Stimulated activated CD8-positive, alpha-beta memory T cell treated with anti-CD3 and anti-CD28 coated beads, Interleukin-2, amount 100 ng/mL, for 48 hours (primary cell): ENCODE measurements at places on chromosomes 12 and 14.

- DNase-seq, result no peak
These were observed 110.7 kb downstream of the SLC15A5 start for GRCh38 chr12:16166563-16167470.

DNA sequence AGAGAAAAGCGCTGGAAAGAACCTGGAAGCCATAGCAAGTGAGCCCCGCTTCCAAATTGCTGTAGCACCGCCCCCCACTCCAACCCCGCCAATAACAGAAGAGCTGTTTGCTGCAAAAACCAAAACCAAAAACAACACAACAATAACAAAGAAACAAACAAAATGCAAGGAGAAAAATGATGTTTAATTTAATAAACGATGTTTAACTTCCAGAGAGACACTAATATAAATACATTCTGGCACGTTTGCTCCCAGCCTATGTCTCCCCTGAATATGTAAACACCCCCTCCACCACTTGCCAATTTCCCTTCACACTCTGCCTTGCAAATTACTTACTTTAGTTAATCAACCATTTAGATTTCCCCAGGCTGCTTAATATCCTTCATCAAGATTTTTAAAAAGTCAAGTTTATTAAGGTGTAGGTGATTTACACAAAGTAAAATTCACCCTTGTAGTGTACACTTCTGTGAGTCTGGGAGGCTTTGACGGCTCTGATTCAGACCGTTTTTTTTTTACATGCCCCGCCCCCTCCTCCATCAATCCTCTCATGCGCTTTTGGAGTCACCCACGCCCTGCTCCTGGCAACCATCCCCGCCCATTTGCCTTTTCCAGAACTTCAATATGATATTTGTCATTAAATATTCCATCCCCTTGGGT is 482 bp upstream of the IFI27L2 start:
- DNase-seq, result no peak

GRCh38 chr14:87323191-87323590 is 669.8 kb downstream of the GALC start:
- no peak for DNase-seq

DNA sequence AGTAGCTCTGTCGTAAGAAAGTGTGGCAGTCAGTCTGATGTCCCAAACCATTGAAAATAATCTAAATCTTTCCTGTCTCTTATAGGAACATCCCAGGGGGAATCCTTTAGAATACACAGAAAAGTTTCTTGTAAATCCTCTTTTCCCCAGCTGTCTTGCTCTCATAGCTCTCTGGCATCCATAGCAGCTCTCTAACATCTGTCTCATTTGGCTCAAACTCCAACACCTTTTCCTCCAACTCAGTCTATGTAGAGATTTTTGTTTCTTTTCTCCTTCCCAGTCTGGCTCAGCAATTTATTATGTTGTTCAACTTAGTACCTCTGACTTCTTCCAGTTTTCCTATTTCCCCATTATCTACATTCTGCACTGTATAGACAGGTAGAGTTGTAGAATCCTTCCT is 84.4 kb upstream of the NEDD1 start:
- no peak for DNase-seq

- DNase-seq, result no peak
These were observed 70.0 kb downstream of the SLC38A6 start for GRCh38 chr14:61051051-61051450.

GRCh38 chr12:132450418-132451171 is 39.4 kb upstream of the FBRSL1 start:
- DNase-seq, result no peak

GRCh38 chr12:62625228-62625627 is 158.6 kb downstream of the MON2 start:
- no peak for DNase-seq

DNA sequence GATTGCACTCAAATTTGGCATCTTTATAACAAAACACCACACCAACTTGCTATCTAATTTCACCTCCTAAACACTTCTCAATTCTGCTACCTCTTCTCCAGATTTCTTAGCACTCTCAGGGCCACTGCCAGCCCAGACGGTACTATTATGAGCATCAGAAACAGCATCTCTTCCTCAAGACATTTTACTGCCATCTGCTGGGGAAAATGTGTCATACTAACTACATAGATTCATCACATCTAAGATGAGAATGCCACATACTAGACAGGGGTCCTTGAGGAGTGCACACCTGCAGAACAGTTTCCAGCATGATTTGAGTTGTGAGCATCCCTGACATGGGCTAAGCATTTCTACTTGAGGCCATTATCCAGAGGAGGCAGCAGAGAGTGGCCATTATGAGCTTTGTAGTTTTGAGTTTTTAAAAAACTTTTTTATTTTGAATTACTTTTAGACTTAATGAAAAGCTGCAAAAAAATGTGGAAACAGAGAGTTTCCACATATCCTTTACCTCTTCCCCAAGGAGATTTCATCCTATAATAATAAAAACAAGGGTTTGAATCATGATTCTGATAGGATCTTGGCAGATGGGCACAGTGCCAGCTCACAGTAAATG is 15.1 kb upstream of the GRIP1 start:
- no peak for DNase-seq

DNA sequence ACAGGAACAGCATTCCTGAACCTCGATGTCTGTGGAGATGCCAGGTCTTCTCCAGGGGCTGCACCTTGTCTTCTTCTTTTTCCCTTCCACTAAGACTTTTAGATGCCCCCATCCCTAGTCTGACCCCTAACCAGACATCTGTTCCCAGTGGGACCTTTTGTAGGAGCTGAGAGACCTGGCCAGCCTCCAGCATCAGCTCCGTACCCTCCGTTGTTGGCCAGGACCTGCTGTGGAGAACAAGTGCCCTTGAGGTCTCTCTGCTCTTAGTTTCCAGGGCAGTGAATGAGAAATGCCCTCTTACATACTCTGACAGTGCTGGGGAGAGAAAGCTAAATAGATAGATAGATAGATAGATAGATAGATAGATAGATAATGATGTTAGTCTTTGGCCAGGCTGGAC is 16.8 kb upstream of the SDR39U1 start:
- DNase-seq, result no peak

DNA sequence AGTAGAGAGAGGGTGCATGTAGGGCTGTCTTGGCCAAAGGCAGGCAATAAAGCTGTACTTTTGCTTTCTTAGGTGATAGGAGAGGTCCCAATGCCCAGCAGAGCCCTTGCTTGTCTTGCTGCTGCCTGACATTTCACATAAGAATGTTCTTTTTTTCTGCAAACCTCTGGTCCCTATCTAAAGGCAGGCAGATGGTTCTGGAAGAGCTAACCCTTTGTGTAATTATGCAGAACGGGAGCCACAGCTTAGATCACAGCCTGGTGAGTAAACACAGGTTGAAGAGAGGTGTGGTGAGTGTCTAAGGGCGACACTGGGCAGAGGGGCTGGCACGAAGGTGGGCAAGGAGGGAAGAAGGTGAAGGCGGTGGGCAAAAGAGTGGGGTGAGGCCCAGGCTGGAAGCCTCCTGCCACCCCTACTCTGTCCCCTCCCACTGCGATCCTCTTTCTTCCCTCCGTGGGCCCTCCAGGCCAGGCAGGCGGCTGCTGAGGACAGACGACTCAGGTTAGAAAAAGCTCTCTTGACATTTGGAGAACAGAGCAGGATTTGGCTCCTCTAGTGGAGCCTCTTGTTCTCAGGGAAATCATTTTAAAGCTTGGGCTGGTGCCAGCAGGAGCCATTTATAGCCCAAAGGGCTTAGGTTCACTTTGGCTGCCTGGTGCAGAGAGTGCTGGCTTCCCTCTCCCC is 42.8 kb downstream of the PRMT8 start:
- DNase-seq, result no peak

- no peak for DNase-seq
These were observed 82.1 kb downstream of the CPNE8 start for GRCh38 chr12:38823314-38823713.
